ENCODE measurements at places on chromosomes 7 and 10.

DNA sequence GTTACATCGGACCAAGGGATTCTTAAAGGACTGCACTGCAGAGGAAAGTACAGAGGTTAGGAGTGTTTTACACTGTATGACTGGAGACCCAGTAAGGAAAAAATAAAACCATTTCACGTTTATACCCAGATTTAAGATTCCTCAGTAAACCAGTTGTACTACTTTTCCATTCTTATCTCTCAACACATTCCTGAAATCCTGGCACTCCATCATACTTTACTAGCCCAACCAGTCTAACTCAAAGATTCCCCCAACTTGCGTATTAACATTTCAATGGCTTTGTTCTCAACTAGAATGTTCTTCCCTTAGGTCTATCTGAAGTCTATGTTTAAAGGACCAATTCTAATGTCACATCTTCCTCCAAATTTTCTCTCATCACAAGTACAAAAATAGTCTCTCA is 8.0 kb downstream of the CCDC186 start:
- DNase-seq, result no peak

- no peak for DNase-seq
Observed at GRCh38 chr7:134900166-134900982, 85.9 kb upstream of the AGBL3 start.

DNA sequence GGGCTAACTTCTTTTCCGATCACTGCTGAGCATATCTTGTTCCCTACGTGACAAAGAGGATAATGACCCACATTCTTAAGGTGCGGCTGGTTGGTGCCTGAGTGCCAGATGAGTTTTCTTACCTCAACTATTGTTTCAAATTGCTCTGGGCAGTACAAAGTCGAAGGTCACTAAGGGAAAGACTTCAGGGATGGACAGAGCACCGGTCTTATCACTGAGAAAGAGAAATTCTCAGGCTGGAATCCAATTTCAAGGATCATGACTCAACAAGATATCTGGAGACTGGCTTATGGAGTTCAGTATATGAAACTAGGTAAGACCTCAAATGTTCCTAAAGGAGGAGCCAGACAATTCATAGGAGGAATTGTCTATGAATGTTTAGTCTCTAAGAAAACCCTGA is 780.3 kb downstream of the SUGCT start:
- no peak for DNase-seq

DNA sequence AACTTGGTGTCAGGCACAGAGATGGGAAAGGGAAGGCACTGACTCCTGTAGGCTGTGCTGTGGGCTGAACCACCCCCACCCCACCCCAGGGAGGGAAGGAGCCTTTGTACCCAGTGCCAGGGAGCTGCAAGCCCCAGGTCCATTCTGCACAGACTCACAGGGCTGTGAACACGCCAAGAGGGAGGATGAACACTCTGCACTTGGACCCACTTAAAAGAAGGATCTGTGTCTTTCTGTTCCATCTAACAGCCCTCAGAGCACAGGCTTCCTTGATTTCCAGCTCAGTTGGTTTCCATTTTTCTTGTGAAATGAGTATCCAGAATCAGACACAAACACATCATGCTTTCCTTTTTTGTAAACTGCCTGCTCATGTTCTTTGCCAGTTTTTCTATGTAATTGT is 84.9 kb downstream of the GRB10 start:
- DNase-seq, result no peak

DNA sequence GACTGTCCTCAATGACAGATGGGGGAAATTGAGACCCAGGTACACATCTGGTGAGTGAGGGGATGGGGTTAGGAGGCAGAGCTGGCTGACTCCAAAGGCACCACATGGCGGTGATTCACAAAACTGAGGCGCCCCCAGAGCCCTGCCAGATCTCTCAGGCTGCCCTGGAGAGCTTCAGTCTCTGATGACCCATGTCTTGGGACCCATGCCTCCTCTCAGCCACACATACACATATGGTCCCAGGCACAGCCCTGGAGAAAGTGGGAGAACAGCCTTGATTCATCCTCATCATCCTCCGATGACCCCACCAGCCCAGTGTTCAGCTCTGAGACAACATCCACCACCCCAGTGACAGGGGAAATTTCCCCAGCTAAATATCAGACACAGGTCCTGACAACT is 426.0 kb downstream of the RPS24 start:
- DNase-seq, result no peak

DNA sequence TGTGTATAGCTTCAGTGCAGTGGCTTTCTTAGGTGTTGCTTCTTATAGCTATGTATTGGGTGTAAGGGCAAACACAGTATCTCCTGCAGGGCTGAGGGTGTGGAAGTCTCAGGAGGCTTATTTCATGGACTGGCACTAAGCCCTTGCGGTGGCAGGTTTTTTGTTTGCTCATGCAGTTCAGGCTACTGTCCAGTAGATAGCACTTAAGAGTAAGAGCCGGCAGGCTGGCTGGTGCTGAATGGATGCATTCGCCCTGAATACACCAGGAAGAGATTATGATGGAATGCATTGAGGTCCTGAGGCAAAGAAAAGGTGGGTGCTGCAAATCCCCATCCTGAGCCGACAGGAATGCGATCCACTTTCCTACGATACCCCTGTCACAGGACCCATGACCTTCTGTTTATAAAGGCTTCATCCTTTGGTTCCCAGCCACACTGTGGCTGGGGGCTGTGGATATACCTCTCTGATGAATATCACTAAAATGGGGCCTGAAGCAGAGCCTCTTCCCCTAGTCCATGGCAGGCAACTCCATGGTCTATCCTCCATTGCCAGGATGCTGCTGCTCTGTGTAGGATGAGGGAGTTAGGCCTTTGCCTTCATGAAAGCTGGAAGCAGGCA is 44.9 kb downstream of the ANXA8 start:
- DNase-seq, result no peak

- DNase-seq, result no peak
Observed at GRCh38 chr7:149761307-149761706, 12.1 kb downstream of the ZNF467 start.

GRCh38 chr10:44966816-44967509 is 7.4 kb downstream of the RASSF4 start:
- DNase-seq, result peak; percentile 15

DNA sequence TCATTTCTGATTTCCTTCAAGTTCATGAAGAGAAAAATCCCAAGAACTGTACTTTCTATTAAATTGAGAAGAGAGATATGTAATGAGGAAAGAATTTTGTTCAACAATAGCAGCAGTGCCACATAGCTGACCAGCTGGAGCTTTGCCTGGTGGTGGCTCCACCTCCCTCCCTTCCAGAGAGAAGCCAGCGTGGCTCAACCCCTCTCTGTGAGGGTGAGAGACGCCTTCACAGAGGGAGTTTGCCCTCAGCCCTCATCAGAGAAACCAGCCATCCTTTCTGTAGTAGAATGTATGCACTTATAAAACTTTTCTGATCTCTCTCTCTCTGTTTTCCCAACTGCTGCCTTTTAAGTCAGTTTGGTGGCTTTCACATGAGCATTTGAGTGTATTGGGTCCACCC is 20.5 kb upstream of the COL1A2 start:
- DNase-seq, result no peak

- DNase-seq, result no peak
Observed at GRCh38 chr7:71237945-71238344, 106.0 kb downstream of the GALNT17 start.

DNA sequence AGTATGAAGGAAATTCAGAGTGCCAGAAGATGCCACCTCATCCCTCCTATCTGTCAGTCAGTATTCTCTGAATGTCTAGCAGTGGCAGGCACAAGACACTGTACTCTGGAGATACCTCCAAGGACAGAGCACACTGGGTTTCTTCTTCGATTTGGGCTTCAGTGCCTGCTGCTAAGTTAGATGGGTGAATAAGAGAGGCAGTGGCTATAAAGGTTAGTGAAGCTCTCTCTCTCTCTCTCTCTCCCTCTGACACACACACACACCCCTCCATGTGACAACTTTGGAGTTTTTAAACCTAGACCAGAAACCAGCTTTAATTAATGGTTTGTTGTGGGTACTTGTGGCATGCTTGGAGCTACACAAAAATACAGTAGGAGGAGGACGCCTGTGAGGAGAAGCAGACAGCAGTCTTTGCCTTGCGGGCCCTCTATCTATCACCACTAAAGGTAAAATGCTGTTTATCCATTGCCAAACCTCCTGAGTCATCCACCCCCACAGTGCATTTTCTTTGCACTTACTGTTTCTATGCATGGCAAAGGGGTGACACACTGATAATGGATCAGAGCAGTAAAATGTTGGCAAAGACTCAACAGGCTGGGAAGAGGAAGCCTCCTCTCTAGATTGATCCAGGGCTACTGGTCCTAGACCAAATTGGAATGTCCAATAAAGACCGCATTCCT is 102.5 kb downstream of the TRIL start:
- DNase-seq, result no peak

- no peak for DNase-seq
Observed at GRCh38 chr7:66255534-66256100, 50.5 kb downstream of the TPST1 start.

GRCh38 chr7:149125863-149126661 is at the start of gene ZNF425:
TSS of gene ZNF425 (minus strand) at chr7:149126324. CDS start at chr7:149126213, 111 bp downstream.
- DNase-seq, result peak; percentile 99

DNA sequence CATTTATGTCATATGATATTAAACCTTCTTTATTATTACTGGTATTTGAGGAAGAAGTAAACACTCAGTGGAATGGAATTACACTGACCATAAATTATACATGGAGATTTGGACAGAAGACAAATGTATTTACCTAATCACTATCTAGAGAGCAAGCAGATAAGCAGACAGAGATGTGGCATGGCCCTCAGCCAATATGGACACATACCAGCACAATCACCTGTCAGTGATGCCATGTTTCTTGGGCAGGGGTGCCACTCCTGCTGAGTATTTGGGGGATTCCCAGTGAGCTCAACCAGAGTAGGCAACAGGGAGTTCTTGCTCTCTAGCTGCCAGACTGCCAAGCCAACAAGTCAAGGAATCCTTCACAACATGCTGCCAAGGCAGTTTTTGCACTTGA is 866.3 kb upstream of the LRRN3 start:
- DNase-seq, result no peak

- DNase-seq, result no peak
Observed at GRCh38 chr10:67487906-67488619, 207.9 kb downstream of the CTNNA3 start.

GRCh38 chr10:72697716-72698115 is 5.8 kb downstream of the MCU start:
- DNase-seq, result no peak

DNA sequence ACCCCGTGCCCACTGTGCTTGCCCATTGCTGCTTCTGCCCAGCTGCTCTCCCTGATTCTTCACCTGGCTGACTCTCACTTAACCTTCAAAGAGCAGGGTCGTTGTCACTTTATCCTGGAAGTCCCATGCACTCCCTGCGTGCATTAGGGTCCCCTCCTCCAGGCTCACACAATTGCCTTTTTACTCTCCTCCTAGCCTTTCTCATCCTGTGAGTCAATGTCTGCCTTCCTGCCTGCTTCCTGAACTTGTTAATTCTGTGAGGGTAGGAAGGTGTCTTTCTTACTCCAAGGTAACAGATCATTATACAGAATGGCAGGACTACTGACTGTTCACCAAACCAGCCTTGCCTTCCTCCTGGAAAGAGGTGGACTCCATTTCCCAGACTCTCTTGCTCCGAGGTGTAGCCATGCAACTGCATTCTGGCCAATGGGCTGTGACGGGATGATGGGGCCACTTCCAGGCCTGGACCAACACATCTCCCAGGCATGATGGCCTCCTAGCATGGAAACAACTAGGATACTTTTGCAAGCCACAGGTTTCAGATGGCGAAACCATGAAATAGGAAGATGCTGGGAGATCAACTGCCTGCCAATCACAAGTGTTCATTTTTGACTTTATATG is 54.7 kb downstream of the ARHGAP22 start:
- DNase-seq, result peak; percentile 12

DNA sequence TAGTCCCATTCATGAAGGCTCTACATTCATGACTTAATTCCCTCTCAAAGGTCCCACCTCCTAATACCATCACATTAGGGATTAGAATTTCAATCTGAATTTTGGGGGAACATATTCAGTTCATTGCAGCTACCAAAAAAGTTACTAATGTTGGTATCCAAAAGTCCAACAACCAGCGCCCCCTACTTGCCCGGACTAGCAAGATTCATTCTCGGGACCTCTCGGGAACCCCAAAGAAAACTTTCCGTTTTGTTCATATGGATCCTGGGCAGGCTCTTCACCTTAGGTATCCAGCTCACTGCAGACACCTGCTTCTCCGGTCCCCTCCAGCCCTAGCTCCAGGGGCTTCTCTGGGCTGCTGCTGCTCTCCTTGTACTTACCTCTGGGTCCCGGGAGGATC is 8.9 kb upstream of the GRK5 start:
- no peak for DNase-seq

GRCh38 chr7:47249361-47249760 is 332.6 kb downstream of the TNS3 start:
- DNase-seq, result no peak

- no peak for DNase-seq
Observed at GRCh38 chr7:90816511-90817142, 220.5 kb downstream of the CDK14 start.

GRCh38 chr7:1096156-1097119 is 8.5 kb downstream of the GPER1 start:
- DNase-seq, result no peak

DNA sequence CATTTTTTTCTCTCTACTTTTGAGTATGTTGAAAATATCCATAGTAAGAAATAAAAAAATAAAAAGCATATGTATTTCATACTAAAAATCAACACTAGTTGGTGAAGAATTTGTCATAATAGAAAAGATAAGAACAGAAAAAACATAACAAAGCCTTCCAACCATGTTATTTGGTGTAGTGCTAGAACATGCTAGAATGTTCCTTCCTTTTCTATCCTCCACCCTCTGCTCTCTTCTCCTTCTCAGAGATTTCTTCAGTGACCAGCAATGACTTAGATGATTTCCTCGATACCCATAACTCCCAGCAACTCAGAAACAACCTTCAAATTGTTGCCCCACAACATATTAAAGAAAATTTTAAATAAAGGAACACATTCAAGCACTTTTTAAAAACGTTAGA is 2.6 kb downstream of the ZC3HAV1 start:
- DNase-seq, result no peak

DNA sequence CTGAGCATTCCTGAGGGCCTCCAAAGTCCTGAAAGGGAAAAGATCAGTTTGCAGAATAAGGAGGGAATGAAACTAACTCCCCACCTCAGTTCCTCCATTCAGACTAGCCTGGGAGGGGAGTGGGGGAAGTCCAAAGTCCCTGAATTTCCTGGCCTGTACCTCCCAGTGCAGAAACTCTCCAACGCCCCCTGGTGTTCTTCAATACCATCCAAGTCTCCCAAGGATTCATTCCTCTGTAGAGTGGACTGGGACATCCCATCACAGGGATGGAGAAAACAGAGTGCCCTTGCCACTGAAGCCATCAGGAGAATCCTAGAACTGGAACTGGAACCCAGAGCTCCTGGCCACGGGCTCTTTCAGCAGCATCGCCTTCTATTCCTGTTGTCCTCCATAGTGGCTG is 1.6 kb upstream of the COL13A1 start:
- no peak for DNase-seq

- DNase-seq, result no peak
Observed at GRCh38 chr10:55320187-55320700, 519.2 kb upstream of the PCDH15 start.

GRCh38 chr10:110506448-110506847 is 8.7 kb downstream of the DUSP5 start:
- no peak for DNase-seq

- no peak for DNase-seq
Observed at GRCh38 chr7:139768249-139768824, 9.5 kb downstream of the HIPK2 start.

Data from activated CD8-positive, alpha-beta memory T cell treated with anti-CD3 and anti-CD28 coated beads, Interleukin-2, amount 50 U/mL, for 48 hours (primary cell).